ENCODE measurements at places on chromosomes 5 and 9.

DNA sequence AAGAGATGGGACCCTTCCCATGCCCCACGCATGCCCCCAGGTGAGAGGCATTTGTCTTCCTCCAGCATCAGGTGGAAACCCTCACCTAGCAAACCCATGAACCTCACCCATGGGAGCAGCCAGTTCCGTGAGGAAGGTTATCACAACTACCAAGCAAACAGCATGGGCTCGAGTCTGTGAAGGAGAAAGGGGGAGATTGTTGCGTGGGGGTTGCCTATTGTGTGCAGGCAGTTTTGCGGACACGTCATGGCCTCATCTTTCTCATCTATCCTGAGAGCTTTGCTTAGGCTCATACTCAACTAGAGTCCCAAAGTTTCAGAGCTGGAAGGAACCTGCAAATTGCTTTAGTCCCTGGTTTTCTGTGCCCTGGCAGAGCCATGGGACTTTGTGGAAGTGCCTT lies 73.6 kb upstream of the TGFBR1 start:
- DNase-seq, result no peak

- no peak for DNase-seq
These were observed 1408.3 kb downstream of the EFNA5 start for GRCh38 chr5:106262395-106262794.

DNA sequence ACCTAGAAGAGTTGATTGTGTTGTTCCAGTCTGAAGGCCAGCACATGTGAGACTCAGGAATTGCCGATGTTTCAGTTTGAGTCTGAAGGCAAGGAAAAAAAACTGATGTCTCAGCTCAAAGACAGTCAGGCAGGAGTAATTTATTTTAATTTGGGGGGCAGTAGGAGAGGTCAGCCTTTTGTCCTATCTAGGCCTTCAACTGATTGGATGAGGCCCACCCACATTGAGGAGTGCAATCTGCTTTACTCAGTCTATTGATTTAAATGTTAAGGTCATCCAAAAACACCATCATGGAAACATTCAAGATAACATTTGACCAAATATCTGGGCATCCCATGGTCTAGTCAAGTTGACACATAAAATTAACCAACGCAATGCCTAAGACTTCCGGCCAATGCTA lies 288.9 kb downstream of the CDK5RAP2 start:
- DNase-seq, result no peak

DNA sequence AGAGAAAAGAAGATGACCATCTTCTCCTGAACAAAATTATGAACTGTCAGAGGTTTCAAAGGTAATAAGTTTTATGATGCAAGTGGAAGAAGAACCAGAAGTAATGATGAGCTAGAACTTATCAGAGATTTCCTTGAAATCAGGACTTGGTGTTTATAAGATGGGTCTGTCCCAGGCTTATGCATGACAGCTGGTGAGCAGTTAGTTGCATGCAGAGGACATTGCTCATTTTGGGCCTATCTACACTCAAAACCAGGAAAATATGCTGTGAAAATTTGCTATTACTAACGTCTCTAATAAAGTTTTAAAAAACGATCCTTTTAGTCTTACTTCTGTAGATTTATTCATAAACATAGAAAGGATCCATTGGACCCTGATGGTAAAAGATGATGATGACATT lies 6.6 kb upstream of the STC2 start:
- DNase-seq, result no peak

DNA sequence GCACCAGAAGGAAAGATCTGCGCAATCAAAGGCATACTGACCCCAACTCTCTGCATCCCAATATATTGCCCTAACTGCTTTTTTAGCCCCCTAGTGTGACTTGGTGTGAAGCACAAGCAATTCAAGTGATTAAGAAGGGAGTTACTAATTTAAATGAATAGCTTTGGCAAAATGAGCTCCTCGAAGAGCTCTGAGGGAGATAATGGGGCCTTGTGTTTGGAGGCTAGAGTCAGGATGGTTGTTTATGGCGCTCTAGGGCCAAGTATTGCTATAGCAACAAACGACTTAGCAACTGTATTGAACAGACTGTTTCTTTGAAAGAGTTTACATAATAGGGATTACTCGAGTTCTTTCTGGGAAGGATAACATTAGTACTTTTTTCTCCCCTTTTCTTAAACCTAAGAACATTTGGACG lies 11.5 kb upstream of the C5orf58 start:
- no peak for DNase-seq

DNA sequence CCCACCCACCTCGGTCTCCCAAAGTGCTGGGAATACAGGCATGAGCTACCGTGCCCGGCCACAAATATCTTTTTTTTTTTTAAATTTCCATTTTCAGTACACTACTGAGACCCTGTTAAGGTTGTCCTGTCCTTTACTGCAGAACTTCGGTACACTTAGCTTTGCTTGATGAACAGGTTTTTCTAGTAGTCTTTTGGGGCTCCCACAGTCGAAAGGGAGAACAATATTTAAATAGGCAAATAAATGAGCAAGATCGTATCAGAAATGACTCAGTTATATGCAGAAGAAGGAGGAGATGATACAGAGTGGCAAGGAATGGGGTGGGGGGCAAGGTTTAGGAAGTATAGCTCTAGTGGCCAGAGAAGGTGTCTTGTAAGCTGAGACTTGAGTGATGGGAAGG lies 52.7 kb downstream of the MSX2 start:
- no peak for DNase-seq

- DNase-seq, result no peak
These were observed 3.9 kb upstream of the PLPP1 start for GRCh38 chr5:55538661-55539060.

DNA sequence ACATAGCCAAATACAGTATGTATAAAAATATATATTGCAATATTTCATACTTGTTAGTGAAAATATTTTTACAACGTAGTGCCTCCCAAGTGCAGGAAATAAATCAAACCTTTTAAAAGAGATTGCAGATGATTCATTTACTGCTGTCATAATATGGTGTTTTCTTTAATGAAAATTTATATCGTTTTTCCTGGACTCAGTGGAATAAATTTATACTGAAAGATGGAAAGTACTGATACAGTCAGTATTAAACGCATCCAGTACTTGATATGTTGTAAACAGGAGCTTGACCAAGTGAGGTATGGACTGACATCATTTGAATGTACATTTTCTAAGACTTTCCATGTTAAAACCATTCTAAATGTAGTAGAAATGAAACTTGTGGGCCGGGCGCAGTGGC lies 143.4 kb upstream of the ZNF608 start:
- no peak for DNase-seq

DNA sequence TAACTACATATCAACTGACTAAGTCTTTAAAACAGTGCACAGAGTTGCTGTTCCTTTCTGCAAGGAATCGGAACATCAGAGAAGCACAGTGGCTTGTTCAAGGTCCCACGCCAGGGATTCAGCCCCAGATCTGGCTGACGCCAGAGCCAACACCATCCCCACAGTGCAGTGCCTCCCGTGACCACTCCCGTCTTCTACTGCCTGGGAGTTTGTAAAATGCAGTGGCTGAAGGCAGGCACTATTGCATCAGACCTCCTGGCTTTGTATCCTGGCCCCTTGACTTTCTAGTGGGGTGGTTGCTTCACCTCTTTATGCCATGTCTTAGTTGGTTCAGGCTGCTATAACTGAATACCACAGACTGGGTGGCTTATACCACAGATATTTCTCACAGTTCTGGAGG lies 131.0 kb downstream of the NSG2 start:
- no peak for DNase-seq

All from activated T-helper 1 cell treated with anti-CD3 and anti-CD28 coated beads, Interleukin-2, amount 50 U/mL, for 16 hours (primary cell).